ENCODE measurements at places on chromosomes 2 and 18. TPM values are rescaled to one million over a fixed set of nuclear protein-coding genes. Genes with fewer than 3 reads are reported as not detected.
A peak's percentile ranks its signal among the peaks of the same experiment; 100 is the strongest.

The NIFK gene
- total RNA-seq, result 19.4 TPM

The LRATD1 gene
- 13.5 TPM for total RNA-seq

The UGT1A5 gene
- not detected for total RNA-seq

The VAMP5 gene
- 82.0 TPM for total RNA-seq

The SLC9A4 gene
- not detected for total RNA-seq

GRCh38 chr2:105883911-105884694 is 139.4 kb downstream of the NCK2 start:
- DNase-seq, result no peak

DNA sequence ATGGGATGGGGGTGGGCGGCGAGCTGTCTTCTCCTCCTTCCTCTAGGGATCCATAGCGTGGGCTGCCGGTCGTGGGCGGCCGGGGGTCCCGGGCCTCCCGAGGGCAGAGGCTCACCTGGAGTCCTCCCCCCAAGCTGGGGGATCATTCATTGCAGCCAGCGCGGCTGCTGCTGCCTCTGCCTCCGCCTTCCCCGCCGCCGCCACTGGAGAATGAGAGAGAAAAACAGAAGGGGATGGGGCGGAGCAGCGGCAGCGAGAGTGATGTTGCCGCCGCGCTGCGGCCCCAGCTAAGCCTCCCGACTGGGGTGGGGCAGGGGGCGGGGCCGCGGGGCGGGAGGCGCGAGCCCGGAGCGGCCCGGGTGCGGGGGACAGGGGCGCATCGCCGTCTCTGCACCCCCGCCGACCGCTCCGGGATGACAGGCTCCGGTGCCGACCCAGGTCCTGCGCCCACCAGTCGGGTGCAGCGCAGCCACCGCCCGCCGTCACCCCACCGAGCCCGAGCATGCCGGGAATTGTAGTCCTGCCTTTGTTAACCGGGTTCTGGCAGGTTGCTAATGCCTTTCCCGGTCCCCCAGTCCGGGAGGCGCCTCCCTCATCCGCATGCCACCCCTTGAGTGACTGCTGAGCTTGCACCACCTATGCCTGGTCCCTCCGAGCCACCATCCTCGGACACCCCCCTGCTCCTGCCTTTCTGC is at the start of gene KIF3C:
Gene KIF3C (minus strand): TSS at position 225 of the 695 bp plus-strand sequence. CDS start 580 bp downstream, outside the sequence.
- peak; percentile 88 for DNase-seq

GRCh38 chr2:226836548-226836885 is 663 bp downstream of the RHBDD1 start:
- no peak for DNase-seq

DNA sequence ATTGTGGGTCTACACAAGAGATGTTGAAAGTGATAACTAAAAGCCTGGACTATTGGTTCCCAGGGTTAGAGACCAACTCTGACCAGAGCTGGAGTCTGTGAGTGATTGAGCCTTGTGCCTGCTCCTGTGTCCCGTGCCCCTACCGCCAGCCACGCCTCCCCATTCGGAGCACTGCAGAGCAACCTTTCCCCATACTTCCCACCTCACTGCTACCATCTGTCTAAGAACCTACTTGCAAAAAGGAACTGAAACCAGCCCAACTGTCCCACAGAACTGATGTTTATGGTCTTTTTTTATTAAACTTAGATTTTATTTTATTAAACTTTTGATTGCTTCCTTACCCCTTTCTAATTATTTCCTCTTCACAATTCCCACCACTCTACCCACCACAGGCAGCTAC is 300.3 kb upstream of the MGAT5 start:
- no peak for DNase-seq

DNA sequence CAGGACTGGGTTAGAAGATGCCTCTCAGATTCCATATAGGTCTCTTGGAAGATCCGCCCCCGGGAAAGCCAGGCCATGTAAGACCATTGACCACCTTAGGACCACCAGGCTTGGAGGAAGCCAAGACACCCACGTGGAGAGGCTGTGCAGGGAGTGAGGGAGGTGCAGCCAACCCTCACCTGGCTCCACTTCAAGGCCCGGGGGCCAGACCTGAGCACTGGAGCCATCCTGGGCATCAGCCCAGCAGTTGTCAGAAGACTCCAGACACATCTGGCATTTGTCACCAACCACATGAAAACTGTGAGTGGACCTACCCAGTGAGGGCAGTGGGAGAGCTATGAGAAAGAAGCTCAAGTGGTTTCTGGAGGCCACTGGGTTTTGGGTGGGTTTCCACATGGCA is 214.4 kb downstream of the MYT1L start:
- DNase-seq, result no peak

GRCh38 chr2:85748985-85749875 is 4.6 kb upstream of the ATOH8 start:
- DNase-seq, result peak; percentile 64

DNA sequence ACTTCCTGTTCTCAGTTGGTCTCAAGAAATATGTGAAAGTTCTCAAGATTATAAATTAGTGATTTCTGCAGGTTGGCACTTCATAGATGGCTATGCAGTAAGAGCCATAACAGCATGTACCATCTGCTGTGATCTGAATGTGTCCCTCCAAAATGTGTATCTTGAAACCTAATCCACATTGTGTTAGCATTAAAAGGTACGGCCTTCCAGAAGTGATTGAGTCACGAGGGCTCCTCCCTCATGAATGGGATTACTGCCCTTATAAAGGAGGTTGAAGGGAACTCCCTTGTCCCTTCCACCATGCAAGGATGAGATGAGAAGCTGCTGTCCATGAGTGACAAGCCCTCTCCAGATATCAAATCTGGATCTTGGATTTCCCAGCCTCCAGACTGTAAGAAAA is 45.0 kb downstream of the METTL4 start:
- DNase-seq, result no peak

DNA sequence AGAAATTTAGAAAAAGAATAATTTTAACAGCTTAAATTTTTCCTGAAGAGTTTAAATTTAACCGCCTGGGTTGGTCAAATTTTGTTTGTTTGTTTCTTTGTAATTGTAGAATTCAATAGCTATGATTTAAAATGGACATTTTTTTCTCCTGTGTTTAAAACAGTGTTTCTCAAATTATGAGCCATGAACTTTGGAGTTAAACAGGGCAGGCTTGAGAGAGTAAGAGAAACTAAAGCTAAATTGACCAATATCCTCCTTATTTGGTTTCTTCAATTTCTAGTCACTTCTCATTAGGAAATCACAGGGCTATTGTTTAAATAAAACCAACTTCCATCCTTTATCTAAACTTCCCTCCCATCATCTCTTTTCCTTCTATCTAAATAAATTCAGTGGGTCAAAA is 21.9 kb downstream of the FN1 start:
- DNase-seq, result no peak

GRCh38 chr18:76814256-76814655 is 8.1 kb upstream of the ZNF236 start:
- no peak for DNase-seq

DNA sequence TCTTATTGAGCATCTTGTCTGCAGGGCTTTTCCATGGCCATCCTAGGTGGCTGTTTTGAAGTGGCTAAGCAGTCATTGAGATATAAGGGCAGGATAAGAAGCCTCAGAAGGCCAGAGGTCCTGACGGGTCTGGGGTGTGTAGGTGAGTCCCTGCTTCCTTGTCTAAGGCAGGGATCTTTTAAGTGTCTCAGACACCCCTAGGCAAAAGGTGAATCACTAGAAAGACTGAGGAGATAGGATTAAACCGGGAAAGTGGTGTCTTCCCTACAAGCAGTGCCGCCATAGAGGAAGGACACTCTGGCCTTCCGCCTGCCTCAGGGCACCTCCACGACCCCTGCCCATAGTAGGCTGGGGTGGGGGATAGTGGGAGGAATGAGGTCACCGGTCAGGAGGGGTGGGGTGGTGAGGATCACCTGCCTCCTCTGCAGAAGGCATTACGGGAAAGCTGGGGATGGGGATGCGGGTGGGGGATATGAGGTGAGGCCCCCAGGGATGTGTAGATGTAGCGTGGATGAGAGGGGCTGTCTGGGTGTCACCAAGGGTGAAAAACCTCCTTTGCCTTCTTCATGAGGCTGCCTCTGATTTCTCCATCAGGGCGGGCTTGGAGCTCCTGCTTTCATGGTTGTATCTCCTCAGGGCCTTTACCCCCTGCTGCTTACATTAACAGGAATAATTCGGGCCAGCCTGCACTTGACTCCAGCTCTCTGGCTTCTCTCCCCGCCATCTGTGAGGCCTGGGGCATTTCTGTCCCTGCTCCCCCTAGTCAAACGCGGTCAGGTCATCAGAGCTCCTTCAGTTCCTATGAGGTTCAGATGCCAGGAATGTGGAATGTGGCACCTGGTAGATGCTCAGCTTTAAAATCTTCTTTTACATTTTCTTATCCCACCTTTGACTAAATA is 244.0 kb downstream of the DYSF start:
- no peak for DNase-seq

DNA sequence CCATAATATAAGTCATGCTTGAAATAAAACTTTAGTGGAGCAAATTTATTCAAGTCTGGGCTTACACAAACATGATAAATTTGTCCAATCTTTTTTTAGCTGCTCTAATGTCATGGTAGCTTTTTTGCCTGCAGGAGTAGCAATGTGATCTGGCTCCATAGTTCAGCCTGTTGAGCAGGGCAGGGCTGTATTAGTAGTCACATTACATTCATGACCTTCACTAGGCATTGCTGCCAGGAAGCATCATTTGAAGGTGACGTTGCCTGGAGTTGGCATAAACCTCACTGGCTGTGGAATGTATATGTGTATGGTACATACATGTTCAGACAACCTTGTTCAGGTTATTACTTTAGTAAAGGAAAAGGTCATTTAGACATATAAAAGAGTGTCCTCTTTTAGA is 76.6 kb downstream of the CCDC85A start:
- no peak for DNase-seq

- DNase-seq, result no peak
These were observed 211.6 kb downstream of the BCL2 start for GRCh38 chr18:63107931-63108330.

- no peak for DNase-seq
These were observed 214.5 kb upstream of the CTAGE1 start for GRCh38 chr18:22632191-22632590.

DNA sequence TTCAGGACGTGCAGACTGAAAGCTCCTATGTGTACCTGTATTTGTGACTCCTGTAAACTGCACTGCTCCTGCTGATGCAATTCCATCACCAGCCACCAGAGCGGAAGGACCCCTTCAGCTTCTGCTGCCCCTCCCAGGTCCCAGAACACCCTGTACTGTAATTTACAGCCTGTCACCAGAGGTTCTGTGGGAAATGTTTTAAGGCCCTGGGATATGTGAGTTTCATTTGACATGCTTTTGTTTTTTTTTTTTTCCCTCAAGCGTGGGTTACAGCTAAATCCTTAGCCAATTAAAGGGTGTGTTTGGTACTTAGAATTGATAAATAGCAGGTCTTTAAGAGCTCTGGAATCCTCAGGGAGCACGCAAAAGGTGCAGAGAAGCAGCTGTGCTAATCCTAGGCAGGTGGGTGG is 79.4 kb downstream of the KCTD1 start:
- no peak for DNase-seq

GRCh38 chr18:73986711-73987110 is 160.9 kb downstream of the FBXO15 start:
- no peak for DNase-seq

DNA sequence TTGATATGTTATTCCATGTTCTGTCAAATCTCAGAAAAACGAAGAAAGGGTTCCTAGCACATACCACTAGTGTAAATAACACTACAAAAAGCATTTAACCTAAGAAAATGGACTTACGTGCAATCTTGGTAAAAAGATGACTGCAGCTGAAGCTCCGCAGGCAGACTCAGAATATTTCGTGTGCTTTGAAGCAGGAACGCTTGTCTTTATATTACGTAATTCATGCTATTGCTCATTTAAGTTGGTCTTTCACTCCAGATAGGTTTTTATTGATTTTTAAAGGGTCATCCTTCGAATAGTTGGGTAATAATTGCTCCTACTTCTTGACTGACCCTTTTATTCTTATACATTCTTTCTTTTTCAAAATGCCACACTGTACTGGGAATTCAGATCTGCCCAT is 44.0 kb downstream of the ID2 start:
- no peak for DNase-seq

DNA sequence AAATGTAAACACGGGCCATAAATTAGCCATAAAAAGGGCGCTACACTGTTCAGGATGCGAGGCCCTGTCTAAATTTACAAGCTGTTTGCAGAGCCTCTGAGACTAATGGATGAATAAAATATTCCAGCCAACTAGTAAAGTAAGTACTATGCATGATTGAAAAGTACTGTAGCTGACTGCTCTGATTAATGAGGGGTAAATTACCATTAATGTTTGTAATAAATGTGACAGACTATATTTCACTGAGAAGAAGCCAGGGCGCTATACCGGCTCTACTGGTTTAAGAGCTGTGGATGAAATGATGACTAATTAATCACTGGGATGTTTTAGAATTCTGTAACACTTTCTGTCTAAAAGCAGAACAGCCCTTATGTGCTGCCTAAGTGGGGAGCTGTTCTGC is 54.3 kb upstream of the RGPD4 start:
- no peak for DNase-seq

GRCh38 chr18:43525169-43525568 is 247.9 kb upstream of the SYT4 start:
- DNase-seq, result no peak

GRCh38 chr2:3189076-3189591 is 188.5 kb downstream of the EIPR1 start:
- no peak for DNase-seq

- DNase-seq, result no peak
These were observed 628.5 kb upstream of the KLHL29 start for GRCh38 chr2:22756276-22757043.

DNA sequence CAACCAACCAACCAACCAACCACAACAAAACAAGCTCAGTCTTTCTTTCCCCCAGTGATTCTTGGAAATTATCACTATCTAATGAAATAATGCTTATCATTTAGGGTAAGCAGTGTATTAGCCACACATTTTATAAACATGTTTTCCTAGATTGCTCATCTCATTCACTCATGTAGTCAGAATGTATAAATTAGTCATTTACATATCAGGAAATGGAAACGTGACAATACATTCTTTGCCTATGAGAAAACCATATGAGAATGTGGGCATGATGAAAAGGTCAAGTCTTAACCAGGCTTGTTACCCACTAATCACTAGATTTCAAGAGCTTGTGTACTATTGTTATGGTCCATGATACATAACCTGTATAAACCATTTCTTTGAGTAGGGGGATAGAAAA is 1583.4 kb upstream of the PIK3C3 start:
- no peak for DNase-seq

- DNase-seq, result no peak
These were observed 308.8 kb upstream of the FAM98A start for GRCh38 chr2:33907866-33908265.

GRCh38 chr2:184765112-184765895 is 167.0 kb downstream of the ZNF804A start:
- no peak for DNase-seq
